ENCODE measurements at places on chromosomes 11 and 22.
A peak's percentile ranks its signal among the peaks of the same experiment; 100 is the strongest.

GRCh38 chr11:77510095-77510494 lies 36.2 kb upstream of the PAK1 start:
- no peak for DNase-seq

GRCh38 chr11:83069441-83070043 lies 2.2 kb downstream of the RAB30 start:
- no peak for DNase-seq

DNA sequence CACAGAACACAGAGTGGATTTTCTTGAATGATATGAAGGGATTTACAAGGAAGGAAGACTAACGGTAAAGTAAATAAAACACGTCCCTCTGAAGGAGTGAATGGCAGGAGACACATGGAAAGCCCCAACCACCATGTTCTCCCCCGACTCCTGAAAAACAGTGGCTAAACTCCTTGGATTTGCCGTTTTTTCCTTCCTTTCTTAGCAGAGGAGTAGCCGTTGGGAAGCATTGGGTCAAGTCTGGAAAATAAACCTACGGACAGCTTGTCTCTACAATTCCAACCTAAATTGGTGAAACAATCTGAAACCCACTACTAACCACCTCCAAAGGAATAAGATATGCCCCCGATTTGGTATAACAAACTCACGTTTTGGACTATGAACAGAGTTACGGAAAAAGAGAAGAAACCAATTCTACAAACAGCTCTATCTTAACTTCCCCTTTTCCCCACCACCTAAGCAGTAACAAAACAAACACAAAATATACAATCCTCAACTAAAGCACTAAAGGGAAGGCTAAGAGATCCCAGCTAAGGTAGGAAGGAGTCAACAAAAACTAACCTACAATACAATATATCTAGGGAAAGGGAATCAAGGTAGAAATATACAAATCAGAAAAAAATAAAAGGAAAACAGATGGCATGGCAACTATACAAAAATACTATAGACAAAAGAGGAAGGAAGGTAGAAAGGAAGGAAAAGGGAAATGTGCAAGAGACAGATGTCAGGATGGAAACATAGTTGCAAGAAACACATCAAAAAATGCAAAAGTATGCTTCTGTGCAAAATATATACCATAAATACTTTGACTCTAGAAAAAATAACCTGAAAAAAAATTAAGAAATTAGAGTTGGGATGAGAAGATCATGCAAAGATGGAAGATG lies 43.8 kb upstream of the LYVE1 start:
- no peak for DNase-seq

DNA sequence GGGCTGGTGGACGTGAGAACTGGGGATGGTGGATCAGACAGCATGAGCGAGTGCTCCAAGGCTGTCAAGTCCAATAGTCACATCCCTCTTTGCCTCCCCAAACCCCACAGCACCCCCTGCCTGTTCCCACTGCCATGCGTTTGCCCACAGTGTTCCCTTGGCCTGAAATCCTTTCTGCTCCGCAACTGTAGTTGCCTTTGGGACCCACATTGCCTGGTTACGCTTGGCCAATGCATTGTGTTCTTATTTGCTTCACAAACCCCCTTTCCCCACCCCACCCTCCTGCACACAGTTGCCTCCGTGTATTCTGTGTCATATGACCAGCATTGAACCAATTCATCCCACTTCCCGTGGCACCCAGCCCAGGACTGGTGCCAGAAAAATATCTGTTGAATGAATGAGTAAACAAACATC lies 2.1 kb upstream of the KIAA0930 start:
- no peak for DNase-seq

- no peak for DNase-seq
Observed at GRCh38 chr11:57604296-57605027, 7.0 kb downstream of the SERPING1 start.

GRCh38 chr11:26937386-26937785 lies 56.5 kb upstream of the FIBIN start:
- no peak for DNase-seq

DNA sequence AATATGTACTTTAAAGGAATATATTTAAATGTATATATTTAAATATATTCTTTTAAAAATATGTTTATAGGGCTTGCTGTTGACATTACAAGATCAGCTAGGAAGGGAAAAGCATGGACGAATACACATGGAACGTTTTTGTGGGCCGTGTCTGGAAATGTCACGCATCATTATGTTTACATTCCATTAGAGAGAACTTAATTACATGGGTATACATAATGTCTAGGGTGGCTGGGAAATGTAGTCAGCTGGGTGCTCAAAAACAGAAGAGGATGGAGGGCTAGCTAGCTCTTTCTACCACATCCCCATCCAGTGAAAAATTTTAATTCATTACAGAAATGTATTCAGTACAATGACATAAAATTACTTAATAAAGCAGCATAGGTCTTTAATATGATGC lies 371.2 kb downstream of the DYNC2H1 start:
- DNase-seq, result no peak

DNA sequence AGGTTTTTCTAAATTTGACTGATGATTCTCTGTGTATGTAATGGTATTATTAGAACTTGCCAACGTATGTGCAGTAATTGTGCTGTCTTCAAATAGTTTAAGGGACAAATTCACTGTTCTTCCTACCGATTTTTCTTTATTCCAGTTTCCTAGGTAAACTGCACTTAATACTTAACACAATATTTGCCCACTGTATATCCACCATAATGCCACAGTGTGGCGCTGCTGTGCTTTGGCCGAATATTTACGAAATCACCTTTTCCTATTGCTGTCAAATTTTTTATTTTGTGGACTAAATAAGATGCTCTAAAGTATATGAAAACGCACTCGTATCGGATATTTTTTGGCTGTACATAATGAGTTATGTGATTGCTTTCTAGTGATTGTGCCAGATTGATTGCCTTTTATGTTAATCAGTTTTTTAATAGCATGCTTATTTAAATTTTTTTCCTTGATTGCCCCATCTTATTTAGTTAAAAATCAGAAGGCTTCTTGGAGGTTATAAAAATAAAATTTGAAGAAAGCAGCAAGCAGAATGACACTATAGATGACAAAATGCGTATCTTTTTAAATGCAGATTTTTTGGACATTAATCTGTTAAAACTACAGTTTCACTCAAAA lies 10.5 kb downstream of the AASDHPPT start:
- DNase-seq, result peak; percentile 14

DNA sequence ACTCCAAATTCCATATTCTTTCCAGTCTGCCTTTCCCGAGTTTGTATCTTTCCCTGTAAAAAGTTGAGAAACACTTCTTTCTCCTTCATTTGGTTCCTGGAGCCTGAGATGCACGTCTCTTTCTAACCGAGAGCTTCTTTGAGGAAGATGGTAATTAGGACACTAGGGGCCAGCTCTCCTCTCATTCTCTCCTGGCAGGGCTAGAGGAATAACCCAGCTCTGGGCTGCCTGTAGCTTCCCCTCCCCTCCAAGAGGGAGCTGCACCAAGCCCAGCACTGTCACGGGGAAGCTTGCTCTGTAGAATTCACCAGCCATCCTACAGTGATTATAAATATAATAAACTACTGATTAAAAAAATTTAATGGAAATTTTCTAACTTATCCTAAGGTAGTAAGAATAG lies 26.9 kb downstream of the UBASH3B start:
- no peak for DNase-seq

GRCh38 chr11:96367342-96367741 lies 22.4 kb downstream of the CCDC82 start:
- no peak for DNase-seq

DNA sequence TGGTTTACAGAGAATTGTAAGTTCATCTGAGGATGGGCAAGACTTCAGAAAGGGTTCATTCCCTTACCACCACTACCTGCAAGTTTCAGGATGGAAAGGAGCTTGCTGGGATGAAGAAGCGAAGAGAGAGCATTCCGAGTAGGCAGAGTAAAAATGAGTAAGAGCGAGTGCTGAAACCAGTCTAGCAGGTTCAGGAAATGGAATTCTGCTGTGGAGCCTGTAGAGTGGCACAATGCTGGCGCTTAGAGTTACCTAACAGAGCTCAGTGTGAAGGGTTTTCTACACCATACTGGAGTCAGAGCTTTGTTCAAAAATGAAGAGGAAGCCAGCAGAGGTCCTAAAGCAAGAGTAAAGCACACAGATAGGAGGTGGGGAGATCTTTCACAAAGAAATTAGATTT lies 179.2 kb upstream of the ZC3H12C start:
- no peak for DNase-seq

GRCh38 chr22:37100589-37101127 lies 8.9 kb downstream of the TMPRSS6 start:
- DNase-seq, result no peak

DNA sequence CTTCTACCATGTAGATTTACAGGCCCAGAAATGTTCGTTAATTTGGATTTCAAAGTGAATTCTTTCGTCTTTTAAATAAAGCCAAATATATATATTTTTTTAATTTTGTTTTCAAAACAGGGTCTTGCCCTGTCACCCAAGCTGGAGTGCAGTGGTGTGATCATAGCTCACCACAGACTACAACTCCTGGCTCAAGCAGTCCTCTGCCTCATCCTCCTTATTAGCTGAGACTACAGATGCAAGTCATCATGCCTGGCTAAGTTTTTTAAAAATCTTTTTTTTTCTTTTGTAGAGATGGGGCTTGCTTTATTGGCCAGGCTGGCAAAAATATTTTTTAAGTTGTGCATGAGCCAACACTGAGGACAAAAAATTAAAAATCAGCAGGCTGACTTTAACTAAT lies 5.0 kb upstream of the LMO2 start:
- no peak for DNase-seq

GRCh38 chr22:33330534-33330933 lies 272.4 kb upstream of the SYN3 start:
- no peak for DNase-seq

GRCh38 chr22:36077271-36077670 lies 48.6 kb upstream of the RBFOX2 start:
- DNase-seq, result no peak

- DNase-seq, result no peak
Observed at GRCh38 chr22:19801340-19802000, 40.9 kb downstream of the TBX1 start.

- DNase-seq, result no peak
Observed at GRCh38 chr11:57490456-57491248, 24.9 kb downstream of the SLC43A1 start.

DNA sequence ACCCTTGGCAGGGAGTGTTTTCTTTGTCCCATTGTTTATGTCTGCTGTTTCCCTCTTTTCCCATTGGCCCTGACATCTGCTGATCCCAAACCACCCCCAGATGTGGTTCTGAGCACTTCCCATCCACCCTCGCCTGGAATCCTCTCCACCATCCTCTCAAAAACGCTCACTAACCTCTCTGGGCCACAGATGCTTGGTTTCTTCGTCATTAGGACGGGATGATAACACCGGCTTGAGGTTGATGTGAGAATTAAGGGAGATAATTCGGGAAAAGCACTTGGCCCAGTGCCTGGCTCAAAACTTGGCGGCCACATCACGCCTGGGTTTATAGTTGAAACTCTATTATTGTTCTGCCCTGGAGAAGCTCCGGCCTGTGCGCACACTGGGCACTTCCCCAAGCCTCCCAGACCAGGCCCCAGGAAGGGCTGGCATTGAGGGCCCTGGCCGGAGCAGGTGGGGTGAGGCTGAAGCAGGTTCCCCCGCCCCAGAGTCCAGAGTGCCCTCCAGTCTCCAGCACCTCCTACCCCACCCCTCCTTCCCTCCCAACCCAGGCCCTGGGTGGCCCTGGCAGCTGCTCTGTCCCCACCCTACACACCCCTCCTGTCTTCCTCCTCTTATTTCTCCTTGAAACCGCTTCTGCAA lies 63.7 kb downstream of the CYTH4 start:
- no peak for DNase-seq

GRCh38 chr22:49044776-49045175 lies 782.9 kb downstream of the BRD1 start:
- no peak for DNase-seq

- DNase-seq, result no peak
Observed at GRCh38 chr11:45678976-45679375, 13.6 kb upstream of the CHST1 start.

DNA sequence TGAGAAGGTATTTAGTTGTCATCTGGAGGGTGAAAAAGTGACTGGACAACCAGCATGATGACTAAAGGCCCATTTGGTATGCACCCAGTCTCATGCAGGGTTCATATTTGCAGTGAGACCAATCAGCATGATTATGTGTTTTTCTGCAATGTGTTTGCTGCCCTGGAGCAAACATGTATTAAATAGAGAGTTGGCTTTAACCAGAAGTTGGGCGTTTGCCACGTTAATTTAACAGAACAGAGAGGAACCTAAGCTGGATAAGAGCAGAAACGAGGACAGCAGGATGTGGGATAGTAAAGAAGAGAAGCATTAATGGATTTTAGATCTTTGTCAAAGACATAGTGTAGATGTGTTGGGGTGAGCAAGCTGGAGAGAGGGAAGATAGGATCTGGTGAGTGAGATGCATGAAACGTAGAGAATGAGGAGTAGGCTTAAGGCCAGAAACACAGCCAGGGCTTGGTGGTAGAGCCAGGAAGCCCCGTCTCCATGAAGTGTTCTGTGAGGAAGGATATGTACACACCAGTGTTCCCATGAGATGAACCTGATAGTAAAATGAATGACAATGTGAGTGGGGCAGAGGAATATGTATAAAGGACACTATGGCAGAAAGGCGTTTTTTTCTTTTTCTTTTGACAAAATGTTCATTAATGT lies 164.0 kb upstream of the PDGFD start:
- no peak for DNase-seq

- DNase-seq, result no peak
Observed at GRCh38 chr11:8186429-8186828, 17.6 kb upstream of the RIC3 start.

DNA sequence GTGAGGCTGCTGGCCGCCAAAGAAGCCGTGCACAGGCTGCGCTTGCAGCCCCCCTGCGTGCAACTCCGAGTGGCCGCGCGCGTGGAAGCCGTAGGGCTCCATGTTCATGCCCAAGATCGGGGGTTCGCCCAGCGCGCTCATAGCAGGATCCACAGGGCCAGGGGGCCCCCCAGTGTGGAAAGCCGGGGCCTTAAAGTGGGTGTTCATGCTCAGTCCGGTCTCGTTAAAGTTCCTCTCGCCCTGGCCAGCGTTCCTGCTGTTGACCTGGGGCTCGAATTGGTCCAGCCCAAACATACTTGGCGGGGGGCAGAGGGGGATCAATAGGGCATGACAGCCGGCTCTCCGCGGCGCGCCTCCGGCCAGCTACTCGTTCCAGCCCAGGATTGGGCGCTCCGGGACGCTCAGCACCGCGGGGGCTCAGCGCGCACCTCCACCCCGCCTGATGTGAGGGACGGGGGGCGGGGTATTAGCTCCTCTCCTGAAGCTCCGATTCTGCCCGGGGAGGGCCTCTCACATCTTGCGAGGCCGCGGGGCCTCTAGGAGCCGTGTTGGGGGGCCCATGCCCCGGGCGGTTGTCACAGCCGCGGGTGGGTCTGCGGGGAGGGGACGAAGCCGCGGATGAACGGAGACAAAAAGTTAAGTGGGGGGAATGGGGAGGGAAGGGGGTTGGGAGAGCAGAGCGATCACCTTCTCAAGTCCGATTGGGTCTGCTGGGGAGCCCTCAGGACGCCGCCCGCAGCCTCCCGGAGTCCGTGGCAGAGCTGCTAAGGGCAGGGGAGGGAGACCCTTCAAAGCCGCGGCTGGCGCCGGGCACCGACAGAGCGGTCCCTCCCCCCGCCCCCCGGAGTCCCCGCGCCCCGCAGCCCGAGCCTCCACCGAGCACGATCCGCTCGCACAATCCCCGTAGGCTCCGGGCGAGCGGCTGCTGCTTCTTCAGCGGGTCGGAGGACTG lies 1.0 kb downstream of the MN1 start:
- DNase-seq, result no peak
